ENCODE measurements at places on chromosomes 16 and 17.

- DNase-seq: no peak
Measured at GRCh38 chr17:9021992-9022572, 772 bp downstream of the NTN1 start.

DNA sequence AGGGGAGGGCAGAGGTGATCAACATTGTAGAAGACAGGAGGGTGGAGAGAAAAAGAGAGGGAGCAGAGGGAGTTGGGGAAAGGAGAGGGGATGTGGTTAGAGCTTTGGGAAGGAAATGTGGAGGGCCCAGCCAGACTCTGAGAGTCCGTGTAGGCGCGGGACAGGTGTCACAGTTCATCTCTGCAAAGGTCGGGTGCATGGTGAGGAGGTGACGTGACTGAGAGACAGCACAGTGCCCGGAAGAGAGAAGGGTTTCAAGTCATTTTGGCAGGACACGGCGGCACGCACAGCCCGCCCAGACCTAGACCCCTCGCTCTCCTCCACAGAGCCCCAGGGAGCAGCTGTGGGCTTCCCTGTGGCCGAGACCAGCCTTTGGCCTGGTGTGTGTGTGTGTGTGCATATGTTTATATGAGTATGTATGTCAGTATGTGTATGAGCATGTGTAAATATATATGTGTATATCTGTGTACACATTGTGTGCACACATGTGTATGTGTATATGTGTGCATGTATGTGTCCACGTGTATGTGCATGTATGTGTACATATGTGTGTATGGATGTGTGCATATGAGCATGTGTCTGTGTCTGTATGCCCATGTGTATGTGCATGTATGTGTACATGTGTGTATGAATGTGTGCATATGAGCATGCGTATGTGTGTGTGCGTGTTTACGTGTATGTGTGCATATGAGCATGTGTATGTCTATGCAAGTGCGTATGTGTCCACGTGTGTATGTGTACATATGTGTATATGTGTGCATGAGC is 104.6 kb downstream of the SEC14L1 start:
- no peak for DNase-seq

DNA sequence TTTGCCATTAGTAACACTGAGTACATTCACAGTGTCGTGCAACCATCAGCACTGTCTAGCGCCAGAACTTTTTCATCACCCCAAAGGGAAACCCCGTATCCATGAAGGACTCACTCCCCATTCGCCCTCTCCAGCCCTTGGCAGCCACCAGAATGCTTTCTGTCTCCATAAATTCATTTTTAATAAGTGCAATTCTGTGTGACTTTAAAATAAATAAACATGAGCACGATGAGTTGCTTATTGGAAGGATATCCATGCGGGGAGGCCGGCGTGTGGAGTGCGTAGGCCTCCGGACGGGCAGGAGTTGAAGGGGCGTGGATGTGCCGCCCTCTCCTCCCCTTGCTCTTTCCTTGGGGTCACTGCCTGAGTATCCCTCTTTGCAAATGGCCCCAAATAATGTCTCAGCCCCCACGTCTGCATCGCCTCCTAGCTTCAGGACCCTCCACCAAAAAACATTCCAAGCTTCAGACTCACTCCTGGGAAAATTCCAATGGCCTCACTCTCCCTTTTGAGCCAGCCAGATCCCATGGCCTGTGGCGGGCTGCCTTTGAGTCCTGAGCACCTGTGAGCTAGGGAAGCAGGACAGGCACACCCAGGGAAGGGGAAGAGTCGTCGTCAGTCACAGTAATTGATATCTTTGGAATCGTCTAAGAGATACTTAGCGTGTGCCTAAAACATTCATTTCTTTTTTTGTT is 306.3 kb downstream of the SEC14L1 start:
- no peak for DNase-seq

GRCh38 chr16:19674485-19674884 is 43.5 kb downstream of the KNOP1 start:
- DNase-seq: no peak

DNA sequence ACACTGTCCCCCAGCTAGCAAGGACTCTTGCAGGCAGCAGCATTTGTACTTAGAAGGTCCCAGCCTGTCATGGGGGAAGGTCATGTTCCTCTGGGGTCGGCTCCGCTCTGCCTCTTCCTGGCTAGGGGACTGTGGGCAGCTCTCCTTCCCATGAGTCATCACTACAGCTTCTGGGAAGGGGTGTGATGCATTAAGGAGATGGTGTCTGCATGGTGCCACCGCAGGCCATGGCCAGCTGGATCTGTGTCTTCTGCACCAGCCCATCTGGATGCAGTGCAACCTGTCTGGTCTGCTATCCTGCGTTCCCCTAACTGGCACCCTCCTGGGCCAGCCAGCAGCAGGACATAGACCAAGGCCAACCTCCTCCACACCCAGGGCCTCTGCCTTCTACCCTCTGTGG is 6.3 kb downstream of the STARD3 start:
- DNase-seq: no peak

DNA sequence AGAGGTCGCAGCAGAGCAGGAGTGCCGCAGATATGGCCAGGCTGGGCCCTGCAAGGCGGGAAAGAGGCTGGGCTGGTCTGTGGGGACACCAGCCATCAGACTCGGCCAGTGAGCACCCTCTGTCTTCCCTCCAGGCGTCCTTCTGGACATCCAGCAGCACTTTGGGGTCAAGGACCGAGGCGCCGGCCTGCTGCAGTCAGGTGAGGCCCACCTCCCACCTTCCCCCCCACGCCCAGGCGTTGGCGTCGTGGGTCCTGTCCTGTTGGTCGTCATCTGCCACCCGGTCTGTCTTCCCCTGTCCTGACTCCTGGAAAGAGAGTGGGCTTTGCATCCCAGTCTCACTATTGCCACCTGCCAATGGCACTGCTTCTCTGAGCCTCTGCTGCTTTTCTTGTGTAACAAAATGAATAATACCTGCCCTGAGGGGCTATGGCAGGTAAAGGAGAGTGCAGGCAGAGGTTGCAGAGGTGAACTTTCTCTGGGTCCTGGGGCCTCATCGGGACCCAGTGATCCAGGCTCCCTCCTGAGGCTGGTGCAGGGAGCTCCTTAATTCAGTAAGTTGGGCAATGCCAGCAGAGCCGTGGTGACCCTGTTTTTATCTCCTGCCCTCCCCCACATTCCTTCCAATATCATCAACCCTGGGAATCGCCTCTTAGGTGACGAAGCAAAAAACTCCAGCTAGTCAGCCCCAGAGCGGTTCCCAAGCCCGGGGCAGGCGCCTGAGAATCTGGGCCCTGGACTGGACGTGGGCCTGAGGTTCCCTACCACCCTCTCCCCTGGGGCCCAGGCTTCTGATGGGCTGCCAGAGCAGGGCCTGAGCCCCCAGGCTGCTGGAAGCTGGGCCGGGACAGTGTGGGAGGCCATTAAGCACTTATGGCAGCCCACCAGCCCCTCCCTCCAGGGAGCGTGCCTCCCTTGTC is 14.7 kb downstream of the SPNS2 start:
- no peak for DNase-seq

- no peak for DNase-seq
Measured at GRCh38 chr17:66447159-66447558, 144.7 kb downstream of the PRKCA start.

GRCh38 chr17:50565402-50566350 is 5.2 kb downstream of the CACNA1G start:
- no peak for DNase-seq

DNA sequence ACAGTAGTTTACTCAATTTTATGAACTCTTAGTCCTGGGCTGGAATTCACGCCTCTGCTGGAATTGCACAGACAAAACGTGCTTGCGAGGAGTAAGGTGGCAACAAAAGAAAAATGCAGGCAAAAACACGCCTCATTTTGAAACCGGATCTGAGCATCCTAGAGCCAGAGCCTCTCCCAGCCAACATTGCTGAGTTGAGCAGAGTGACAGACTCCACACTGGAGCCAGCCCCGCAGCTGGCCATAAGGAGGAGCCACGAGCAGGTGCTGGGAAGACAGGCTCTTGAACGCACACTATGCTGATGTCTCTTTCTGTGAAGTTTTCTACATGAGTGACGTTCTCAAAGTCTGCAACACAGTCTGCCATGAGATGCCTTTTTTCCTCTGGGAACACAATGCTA is 14.6 kb upstream of the HSBP1 start:
- DNase-seq: no peak

- no peak for DNase-seq
Measured at GRCh38 chr16:81466356-81466980, 21.9 kb downstream of the CMIP start.

DNA sequence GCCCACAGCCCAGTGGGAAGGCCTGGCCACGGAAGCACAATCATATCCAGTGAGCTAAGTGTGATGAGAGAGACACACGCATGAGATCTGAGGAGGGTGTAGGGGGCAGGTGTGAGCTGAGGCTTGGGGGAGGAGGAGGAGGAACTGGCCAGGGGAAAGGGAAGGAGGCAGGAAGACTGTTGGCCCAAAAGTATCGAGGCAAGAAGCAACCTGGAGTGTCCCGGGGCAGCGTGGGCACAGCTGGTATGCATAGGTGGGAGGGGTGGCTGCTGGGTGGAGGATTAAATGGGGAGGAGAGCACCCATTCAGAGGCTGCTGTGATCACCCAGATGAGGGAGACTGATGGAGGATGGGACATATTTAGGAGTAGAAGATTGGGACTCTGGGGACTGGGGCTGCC is 41.4 kb downstream of the ARHGAP27 start:
- no peak for DNase-seq

DNA sequence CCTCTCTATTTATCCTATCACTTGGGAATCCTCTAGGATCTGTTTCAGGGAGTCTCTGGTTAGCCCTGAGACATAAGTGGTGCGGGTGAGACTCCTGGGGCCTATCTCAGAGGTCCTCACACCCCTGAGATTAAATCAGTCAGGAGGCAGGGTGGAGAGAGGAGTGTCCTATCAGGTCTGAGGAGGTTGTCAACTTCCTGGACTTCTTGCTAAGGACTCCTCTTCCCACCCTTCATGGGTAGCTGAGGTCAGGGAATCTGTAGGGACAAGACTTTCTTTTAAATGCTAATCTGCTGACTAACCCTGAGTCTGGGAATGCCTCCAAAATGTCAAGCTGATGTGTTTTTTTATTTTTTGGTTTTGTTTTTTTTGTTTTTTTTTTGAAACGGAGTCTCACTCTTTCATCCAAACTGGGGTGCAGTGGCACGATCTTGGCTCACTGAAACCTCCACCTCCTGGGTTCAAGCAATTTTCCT is 6.6 kb upstream of the ARMC5 start:
- DNase-seq: no peak

DNA sequence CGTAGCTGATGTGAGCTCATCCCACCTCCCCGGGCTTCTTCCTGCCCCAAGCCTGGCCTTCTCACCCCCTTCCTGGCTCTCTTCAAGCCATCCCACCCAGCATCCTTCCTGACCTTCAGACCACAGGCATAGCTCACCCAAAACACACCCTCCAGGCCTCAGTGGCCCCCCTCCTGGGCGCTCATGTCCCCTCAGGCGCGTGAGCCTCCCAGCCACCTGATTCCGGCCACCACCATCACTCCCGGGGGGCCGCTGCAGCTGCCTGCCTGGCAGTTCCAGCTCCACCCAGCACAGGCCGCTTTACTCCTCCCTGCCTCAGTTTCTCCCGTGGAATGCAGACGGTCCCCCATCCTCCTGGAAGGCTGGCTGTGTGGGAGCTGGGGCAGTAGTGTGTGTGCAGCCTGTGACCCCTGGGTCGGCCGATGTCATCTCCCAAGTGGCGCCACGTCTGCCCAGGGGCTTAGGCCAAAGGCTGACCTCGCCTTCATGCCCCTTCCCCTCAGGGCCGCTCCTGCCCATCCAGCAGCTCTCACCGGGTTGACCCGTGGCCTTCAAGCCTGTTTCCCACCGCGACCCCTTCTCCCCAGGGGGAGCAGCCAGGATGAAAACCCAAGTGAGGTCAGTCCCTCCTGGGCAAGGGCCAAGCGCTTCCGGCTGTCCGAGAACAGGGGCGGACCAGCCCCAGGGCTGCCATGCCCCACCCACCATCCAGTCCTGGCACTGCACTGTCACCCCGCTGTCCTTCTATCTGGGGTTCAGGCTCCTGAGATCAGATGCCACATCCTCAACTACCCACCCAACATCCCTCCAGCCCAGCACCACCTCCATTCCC is 11.9 kb upstream of the CHMP6 start:
- no peak for DNase-seq

GRCh38 chr17:18958611-18959010 is 6.6 kb downstream of the SLC5A10 start:
- no peak for DNase-seq

DNA sequence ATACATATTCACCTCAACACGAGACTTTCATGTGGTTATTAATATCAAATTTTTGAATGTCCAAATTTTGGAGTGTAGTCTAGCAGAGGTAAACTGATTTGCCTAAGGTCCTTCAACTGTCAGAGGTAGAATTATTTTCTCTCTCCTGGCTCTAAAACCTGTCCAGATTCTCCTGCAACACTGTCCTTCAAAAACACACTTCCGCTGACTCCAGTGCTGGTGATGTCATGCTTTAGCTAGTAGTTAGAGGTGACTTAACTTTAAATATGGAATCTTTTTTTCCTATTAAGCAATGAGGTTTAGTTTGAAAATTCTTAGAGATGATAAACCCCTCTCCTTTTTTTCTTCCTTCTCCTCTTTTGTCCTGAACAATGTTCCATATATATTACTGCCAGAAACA is 10.8 kb upstream of the CBLN1 start:
- no peak for DNase-seq

DNA sequence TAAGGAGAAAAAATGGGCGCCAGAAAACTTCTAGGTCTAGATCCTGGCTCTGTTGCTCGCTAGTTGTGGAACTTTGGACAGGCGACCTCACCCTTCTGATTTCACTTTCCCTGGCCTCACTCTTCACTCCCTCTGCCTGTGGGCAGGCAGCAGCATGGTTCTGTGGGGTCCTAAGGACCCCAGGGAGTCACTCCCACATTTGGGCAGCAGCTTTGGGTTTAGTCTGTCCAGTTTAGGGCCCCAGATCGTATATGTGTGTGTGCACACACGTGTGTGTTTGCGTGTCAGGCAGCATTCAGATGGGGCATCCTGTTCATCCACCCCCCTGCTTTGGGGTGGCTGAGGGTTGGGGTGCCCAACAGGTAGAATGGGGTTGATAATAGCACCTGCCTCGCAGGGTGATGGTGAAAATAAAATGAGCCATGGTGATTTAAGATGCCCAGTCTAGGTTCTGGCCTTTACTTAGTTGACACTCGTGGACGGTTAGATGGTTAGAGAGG is 102.2 kb downstream of the RAB11FIP4 start:
- no peak for DNase-seq

DNA sequence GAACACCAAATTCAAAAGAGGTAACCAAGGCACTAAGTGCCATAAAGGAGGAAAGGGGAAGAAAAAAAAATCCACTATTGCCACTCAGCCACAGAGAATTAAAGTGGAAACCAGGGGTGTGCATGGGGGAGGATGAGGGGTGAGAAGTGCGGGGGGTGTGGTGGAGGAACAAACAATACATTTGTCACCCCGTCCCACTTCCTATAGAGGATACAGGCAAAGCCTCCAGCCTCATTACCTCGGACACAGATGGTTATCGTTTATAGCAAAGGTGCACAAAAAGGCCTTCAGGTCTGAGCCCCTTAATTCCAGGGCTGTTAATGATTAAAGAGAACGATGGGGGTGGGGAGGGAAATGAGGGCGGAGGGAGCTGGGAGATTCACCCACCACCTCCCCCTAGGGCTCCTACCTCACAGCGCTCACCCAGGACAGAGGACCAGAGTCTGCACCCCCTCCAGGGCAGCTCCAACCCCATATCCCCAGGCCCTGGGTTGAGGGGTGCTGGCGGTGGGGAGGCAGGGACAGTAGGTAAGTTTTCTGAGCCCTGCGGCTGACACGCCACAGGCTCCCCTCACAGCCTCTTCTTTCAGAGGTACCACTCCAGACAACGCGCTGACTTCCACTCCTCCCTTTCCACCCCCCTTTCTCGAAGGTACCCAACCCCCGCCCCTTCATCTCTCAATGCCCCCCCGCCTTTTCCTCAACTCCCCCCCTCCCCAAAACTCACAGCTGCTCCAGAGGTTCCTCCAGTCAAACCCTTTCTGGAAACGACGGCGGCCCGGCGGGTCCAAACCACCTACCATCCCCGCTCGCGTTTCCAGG is 470 bp downstream of the DCUN1D3 start:
- DNase-seq: no peak
